Stimulated activated naive CD4-positive, alpha-beta T cell (primary cell): ENCODE measurements at places on chromosomes 12 and 14.

DNA sequence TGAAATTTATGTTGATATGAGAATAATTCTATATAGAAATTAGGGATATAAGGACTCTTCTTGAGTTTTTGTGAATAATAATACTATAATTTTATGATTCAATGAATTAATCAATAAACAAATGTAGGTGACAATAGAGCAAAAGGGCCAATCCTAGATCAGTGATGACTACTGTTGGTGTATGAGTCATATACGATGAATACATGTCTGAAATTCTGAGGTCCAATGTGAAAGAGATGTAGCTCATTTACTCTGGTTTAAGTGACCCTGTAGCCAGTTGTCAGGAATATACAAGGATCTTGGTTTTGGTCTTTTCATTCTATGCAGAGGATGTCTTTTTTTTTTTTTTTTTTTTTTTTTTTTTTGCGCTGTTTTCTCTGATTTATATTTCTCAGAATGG is 72.1 kb upstream of the RTL1 start:
- no peak for DNase-seq

GRCh38 chr12:72747111-72747849 is 475.1 kb downstream of the TRHDE start:
- no peak for DNase-seq

DNA sequence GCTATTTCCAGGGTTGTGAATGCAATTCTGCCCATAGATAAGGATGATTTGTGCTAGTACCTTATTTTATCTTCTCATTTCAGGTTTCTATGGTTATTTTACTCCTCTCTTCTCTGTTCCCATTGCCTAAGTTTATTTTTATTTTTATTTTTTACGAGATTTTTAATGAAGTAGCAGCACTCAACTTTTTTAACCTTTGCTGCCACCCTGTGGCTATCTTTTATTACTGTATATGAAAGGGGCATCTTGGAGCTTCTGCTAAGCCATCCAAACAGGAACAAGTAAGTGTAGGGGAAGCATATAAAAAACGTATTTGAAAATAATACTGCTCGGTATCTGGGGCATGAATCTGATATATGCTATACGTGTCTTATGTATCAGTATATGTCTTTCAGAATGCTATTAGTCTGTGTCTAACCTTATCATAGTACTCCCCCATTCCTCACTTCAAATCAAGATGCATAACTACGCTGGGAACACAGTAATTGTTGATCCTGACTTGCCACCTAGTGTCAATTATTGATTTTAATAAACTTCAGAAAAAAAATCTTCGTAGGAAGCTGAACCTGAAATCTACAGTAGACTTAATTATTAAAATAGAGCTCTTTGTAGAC is 60.3 kb downstream of the KLRG1 start:
- no peak for DNase-seq

- no peak for DNase-seq
Observed at GRCh38 chr12:121358073-121358472, 5.9 kb upstream of the ANAPC5 start.

GRCh38 chr12:116299665-116300328 is 22.3 kb upstream of the MED13L start:
- DNase-seq = no peak

- DNase-seq = no peak
Observed at GRCh38 chr14:92542766-92543554, 29.4 kb downstream of the RIN3 start.

DNA sequence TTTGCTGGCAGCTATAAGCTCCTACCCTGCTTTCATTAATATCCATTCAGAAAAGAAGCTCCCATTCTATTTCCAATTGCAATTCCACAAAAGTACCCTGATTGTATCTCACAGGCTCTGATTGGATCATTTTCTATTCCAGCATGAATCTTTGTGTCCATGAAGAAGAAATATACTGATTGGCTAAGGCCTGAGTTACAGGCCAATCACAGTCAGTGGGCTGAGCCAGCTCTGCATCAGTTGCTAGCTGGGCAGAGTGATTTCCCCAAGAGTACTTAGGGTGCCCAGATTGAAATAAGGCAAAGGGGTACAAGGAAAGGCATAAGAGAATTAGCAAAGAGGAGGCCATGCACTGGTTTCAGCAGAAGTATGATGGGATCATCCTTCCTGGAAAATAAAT is 14.4 kb downstream of the ART4 start:
- DNase-seq = no peak

GRCh38 chr12:2853626-2854025 is 3.2 kb downstream of the TEX52 start:
- peak; percentile 23 for DNase-seq

- no peak for DNase-seq
Observed at GRCh38 chr14:100156776-100157175, 2.7 kb downstream of the DEGS2 start.

GRCh38 chr12:103955811-103956508 is 9.7 kb upstream of the TDG start:
- no peak for DNase-seq

- no peak for DNase-seq
Observed at GRCh38 chr12:50924131-50924438, 28.3 kb upstream of the HIGD1C start.

GRCh38 chr12:46574847-46575246 is 202.3 kb upstream of the SLC38A2 start:
- DNase-seq = no peak

DNA sequence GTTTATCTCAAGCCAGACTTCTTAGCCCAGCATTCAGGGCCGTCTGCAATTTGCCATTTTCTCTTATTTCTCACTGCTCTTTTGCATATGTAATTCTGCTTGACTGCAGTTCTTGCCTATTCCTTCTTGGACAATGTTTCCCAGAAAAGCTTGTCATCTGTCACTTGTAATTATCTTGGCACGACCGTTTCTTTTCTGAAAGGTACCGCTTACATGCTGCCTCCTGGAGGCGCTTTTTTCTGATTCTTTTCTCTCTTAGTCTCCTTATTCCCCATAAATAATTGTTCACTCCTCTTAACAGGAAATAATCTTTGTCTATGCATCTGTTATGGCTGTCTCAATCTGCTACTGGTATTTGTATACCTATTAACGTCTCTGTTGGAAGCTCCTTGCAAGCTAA is 1.2 kb upstream of the ALDH1L2 start:
- no peak for DNase-seq

DNA sequence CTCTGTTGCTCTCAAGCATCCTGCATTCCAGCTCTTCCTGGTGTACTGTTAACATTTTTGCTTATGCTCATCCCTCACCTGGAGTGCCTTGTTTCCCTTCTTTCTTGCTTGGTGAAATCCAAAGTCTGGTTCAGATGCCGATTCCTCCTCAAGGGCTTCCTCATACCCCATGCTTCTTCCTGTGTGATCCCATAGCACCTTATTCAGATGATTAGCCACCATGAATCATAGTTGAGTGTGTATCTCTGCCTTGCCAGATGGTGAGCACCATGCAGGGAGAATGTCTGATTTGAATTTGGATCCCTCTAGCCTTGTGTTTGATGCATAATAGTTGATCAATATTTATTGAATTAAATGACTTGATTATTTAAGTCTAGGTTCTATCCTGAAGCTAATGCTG is 39.4 kb upstream of the ANO4 start:
- DNase-seq = no peak

DNA sequence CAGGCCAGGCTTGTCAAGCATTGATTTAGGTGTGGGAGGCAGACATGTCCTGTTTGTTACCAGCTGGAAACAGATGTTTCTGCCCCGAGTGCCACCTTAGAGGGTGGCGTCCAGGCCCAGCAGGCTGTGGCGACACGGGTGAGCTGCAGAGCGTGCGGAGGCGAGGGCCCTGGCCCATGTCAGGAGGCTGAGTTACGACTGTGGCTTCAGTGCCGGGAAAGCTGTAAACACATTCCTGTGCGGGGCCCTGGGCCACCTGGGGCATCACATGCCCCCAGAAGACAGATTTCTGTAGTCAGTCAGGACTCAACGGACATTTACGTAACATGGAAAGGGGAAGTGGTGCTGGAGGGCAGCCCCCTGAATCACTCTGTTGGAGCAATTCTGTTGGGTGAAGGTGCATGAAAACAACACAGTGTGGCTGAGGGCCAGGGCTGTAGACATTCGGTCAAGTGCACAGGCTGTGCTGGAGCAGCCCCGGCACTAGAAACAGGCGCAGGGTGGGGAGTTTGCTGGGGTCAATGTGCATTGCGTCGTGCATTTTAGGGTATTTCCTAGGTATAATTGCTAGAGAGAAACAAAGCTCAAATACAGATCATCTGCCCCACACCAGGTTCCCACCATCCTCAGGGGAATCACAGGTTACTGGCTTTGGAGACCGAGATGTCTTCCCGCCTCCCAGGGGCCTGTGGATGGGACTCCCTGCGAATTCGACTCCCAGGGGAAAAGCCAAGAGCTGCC is 291.8 kb downstream of the TMEM121 start:
- no peak for DNase-seq

DNA sequence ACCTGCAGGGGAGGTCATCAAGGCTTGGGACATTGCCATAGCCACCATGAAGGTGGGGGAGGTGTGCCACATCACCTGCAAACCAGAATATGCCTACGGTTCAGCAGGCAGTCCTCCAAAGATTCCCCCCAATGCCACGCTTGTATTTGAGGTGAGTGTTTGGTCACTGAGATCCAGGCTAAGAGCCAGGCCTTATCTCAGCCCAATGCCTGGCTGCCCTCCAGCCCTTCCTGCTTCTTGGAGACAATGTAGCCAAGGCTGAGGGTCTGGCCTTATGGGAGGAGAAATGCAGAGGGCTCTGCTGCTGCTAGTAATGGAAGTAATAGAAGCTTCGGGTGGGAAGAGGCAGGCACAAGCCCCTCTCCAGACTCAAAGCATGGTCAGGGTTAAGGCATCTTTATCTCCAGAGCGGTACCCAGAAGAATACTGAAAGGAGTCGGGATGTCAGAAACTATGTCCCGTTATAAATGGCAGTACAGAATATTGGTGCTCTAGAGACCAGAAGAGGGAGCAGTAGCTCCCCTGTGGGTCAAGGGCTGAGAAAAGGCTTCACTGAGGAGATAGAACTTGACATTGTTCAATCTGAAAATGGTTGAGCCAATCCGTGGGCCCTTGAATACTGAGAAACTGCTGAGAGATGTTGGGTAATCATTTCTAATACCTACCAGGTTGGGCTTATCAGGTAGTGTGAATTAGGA is 3.1 kb downstream of the FKBP4 start:
- DNase-seq = no peak

DNA sequence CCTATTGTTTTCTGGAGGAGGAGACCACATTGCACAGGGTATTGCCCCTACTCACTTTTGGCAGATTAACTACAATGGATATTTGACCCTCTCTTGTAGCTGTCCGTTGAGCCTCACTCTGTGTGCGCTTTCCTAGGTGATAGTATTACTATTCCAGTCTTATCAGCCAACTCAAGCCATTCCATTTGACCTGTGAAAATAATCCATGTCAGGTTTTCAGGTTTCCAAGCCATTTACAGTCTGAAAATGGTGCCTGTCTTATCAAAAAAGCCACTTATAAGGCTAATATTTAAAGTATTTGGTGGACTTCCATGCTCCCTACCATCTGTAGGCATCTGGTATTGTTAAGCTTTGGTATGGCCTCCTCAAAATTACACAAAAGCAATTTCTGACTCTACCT is 29.6 kb upstream of the KLRD1 start:
- DNase-seq = no peak

DNA sequence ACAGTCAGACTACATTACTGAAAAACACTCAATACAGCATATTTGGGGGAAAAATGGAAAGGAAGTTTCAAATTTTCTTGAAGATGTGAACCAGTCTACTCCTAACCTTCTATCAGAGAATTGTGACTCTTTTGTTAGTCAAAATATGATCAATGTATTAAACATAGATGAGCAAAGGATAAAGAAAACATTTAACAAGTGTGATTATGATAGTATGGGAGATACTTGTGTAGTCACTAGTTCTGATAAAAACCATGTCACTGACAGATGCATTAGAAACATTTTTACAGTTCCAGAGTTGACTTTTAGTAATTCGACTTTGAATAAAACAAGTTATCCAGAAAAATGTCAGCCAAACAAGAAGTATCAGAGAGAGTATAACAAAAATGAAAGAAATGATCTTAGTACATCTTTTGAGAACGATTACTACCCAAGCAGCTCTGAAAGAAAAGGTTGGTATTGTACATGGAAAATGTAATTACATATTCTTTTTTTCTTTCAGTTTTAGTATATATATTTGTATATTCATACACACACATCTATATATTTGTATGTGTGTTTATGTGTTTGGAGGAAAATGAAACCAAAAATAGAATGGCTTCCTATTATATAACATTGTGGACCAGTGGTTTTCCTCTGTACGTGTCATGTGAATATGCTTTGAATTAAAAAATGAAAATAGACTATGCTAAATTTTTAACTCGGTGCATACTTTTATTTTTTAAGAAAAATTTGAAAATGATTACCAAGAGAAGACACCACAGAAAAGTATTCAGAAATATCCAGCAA is 63.3 kb upstream of the ABCD2 start:
- DNase-seq = peak; percentile 45

- DNase-seq = no peak
Observed at GRCh38 chr12:42704340-42704739, 114.8 kb upstream of the PRICKLE1 start.

- DNase-seq = no peak
Observed at GRCh38 chr14:39877577-39878190, 445.5 kb upstream of the FBXO33 start.

DNA sequence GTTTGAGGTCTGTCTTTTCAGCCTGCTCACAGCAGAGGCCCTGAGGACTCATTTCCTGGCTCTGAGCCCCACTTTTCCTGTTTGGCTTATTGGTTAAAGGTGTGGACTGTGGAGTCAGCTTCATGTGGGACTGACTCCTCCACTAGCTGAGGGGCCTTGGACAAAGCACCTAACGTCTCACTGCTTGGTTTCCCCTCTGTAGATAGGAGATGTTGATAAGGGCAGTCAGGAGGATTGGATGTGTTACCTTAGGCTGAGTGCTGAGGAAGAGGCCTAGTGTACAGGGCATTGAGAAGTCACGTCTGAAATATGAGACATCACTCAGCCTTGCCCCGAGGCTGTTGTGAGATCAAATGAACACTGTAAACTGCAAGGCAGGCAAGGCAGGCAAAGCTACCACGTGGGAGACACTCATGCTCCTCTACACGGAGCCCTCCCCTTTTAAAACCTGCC is 27.1 kb upstream of the TCL1A start:
- DNase-seq = no peak

DNA sequence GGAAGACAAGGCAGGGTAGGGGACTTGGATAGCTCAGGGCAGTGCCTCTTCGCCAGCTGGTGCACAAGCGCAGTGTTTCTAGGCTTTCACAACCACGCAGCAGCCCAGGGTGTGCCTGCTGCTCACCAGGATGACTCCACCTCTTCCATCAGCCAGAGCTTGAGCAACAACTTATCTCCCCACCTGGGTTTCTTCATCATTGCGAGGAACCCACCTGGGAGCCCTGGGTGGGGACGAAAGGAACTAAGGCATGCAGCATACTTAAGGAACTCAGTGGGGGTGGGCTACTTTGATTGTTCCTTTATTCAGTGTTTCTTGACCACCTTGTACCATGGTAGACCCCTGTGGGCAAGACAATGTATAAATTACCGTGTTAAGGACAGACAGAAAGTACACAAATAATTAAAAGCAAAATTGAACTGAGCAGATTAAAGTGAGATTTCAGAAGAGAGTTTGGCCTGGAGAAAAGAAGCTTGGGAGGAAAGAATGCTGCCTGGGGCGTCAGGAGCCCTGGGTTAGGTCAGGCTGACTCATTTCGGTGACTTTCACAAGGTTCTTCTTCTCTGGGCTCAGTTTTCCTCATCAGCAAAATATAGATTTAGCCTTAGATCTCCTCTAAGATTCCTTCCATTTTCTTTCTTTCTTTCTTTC is 22.9 kb downstream of the KRT18 start:
- no peak for DNase-seq
